ENCODE measurements at places on chromosomes 5 and 9.

DNA sequence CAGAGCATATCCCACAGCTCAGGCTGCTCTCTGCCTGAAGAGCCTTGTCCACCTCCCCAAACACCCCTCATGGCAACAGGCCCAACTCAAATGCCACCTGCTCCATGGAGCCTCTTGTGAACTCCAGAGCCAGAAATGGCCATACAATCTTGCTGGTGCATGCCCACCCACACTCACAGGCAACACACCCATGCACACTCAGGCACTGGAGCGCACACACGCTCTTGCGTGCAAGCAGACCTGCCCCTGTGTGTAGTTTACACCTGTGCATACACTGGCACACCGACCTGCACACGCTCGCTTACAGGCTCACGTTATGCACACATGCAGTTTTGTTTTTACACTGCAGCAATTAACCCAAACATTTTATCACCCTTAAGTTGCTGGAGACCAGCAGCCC lies 40.0 kb downstream of the HRH2 start:
- DNase-seq = no peak

DNA sequence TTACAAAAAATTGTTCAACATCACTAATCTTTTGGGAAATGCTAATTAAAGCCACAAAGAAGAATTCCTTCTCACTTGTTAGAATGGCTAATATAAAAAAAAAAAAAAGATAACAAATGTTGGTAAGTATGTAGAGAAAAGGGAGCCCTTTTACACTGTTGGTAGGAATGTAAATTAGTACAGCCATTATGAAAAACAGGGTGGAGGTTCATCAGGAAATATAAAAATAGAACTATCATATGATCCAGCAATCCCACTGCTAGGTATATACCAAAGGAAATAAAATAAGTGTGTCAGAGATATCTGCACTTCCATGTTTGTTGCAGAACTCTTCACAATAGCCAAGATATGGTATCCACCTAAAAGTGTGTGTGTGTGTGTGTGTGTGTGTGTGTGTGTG lies 83.5 kb upstream of the RGMB start:
- no peak for DNase-seq

GRCh38 chr5:79263290-79263689 lies 27.4 kb downstream of the JMY start:
- no peak for DNase-seq

- DNase-seq = no peak
Measured at GRCh38 chr9:121672213-121672612, 20.8 kb downstream of the DAB2IP start.

DNA sequence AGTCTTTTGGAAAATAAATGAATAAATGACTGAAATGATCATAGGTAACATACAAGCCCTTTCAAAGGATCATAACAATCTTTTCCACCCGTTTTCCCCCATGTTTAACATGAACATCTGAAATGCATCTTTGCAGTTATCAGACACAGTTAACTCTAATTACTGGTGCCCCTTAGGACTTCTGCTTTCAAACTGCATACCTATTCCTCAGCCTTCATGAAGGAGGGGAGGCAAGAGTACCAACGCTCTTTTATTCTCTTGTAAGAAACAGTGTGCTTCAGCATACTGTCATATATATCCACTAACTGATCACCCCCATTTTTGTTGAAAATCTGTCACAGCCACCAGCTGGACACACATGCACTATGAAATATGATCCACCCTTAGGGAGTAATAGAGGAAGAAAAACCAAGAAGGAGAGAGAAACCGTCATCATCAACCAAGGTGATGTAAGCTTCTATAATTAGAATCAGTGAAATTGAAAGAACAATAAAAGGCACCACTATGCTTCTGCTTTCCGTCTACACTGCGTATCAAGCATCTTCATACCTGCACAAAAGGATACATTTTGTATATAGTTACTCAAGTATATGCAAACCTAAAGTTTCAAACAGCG lies 98.7 kb downstream of the RAPGEF6 start:
- DNase-seq = peak; percentile 69

DNA sequence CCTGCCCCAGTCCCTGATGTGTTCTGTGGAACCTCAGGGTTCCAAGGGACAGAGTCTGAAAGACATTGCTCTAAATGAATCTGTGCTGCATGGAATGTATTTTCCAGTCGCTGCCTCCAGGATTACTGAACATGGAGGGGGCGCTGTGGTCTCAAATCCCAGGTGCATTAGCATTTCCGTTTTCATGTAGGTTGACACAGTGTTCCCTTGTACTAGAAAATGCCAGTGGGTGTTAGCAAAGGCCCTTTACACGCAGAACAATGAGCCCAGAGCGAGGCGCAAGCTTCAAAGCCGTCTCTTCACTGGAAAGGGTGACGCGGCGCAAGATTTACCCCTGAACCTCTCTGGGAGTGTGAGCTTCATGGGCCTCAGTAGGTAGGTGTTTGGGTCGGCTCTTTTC lies 308.3 kb downstream of the SLIT3 start:
- DNase-seq = no peak

DNA sequence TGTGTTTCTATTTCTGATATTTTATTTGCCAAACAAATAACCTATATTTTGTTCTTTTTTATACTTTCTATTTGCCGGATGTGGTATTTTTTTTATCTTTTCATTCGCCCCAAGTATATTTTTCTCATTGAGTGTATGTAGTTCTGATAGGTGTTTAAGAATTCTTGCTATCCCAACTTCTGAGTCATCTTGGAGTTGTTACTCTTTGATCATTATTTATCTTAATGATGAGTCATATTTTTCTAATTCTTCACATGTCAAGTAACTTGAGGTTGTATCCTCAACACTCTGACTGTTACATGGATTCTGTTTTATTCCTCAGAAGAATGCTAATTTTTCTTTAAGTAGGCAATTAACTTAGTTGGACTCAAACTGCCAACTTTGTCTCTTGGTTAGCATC lies 498.1 kb downstream of the TLE1 start:
- no peak for DNase-seq

DNA sequence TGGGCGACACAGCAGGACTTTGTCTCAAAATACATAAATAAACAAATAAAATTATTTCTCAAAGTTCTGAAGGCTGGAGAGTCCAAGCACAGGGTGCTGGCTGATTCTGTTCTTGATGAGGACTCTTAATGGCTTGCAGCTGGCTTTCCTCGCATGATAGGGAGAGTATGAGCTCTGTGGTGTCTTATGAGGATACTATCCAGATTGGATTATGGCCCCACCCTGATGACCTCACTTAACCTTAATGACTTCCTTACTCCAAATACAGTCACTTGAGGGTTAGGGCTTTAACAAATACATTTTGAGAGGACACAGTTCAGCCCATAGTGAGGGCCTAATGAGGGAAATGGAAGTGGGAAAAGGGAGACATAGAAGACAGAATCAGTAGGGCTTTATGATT lies 87.7 kb downstream of the FOCAD start:
- DNase-seq = no peak

- DNase-seq = no peak
Measured at GRCh38 chr5:132371603-132371994, 2.1 kb downstream of the SLC22A5 start.

GRCh38 chr5:148961261-148962199 lies 101.3 kb downstream of the SH3TC2 start:
- no peak for DNase-seq

GRCh38 chr9:128916204-128916603 lies 4.6 kb upstream of the PHYHD1 start:
- no peak for DNase-seq

DNA sequence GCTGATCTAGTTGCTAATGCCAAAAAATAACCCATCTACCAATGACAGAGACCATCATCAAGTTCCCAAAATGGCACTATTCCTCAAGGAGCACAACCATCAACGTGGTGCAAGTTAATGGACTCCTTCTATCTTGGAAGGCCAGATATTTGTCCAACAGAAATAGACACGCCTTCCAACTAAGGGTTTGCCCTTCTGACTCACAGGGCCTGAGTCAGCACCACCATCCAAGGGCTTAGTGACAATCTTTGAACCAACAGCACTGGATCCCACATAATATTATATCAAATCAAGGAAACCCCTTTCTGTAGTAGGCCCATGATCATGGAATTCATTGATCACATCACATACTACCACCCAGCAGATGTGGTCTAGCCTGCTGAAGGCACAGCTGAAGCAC lies 84.3 kb downstream of the MED27 start:
- DNase-seq = no peak

GRCh38 chr9:84778570-84778969 lies 109.0 kb downstream of the NTRK2 start:
- DNase-seq = no peak

GRCh38 chr9:129513856-129514496 lies 106.9 kb downstream of the C9orf50 start:
- no peak for DNase-seq

DNA sequence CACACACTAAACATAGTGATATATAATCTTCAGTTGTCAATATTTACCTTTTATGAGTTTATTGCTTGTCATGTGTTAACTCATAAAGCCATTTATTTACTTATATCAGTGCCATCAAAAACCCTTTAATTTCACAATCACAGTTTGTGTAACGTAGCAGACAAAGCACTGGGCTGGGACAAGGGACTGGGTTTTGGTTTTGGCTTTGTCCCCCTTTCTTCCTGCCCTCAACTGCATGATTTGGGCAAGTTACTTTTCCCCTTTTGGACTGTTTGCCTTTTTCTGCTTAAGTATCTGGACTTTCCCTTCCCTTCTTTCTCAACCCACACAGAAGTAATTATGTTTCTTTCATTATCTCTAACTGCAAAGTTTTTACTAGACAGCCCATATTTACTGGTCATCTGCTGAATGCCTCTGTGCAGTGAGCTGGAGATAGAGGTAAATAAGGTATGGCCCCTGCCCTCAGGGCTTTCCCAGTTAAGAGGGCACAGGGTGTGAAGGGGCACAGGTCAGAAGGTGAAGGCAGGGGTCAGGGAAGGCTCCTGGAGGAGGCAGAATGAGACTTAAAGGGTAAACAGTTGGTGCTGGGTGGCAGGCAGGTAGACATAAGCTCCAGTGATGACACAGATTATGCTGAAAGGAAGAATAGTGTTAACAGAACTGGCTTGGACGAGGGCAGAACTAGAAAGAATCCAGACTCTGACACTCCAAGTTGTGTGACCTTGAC lies 14.8 kb upstream of the NR3C1 start:
- no peak for DNase-seq

DNA sequence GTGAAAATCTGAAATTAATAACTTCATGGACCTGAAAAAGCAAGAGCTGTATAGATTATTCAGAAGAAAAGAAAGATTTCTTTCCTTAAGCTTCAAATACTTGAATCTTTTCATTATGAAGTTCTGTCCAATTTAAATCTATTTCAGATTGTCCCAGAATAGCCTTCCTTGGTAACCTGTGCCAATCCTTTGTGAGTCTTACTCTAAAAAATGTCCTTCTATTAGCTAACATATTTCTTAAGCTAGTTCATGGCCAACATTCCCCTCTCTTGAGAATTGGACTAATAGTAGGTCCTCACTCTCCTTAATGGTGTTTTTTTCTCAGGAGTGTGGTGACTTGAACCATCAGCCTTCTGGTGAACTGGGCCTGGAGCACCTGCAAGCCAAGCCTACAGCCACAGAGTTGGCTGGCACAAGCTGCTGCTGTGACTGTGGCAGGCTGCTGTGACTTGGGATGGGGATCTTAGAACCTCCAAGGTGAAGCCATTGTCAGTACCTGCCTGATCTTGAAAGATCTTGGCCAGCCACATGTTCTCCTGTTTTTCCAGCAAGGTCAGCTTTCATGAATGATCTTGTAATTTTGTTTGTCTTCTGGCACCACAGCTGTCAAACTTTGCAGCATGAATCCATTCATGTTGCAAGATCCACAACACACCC lies 262.6 kb upstream of the MAP3K1 start:
- DNase-seq = no peak

DNA sequence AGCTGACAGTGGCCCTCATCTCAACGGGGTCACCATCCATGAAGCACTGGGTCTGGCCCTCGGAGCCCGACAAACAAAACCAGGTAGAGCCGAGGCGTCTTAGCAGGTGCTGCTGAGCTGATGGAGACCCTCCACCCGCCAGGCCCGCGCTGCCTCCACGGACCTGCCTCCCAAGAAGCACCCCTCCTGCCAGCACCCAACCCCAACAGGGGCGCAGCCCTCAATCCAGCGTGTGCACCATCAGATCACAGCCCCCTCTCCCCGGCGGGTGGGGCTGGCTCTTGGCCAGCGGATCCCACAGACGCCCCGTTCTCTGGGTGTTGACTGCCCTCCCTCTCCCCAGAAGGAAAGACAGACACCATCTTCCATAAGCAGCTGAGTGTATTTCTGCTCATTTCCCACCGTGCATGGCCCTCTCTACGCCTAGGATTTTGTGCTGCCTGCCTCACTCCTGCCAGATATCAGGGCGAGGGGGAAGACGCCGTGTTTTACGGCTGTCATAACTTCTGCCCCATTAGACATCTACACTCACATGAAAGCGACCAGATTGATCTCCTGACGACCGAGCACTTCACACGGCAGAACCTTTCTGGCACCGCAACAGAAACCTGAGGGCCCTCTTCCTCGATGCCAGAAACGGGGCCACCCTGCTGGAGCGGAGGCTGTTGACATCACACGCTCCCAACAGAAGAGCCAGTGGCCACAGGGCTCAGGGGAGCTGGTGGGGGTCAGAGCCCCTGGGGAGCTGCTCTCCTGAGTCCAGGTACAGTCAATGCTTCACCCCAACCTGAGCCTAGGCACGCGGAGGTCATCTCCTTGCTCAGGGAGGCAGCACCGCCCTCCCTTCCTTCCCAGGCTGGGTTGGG lies 12.4 kb downstream of the NACC2 start:
- DNase-seq = no peak

DNA sequence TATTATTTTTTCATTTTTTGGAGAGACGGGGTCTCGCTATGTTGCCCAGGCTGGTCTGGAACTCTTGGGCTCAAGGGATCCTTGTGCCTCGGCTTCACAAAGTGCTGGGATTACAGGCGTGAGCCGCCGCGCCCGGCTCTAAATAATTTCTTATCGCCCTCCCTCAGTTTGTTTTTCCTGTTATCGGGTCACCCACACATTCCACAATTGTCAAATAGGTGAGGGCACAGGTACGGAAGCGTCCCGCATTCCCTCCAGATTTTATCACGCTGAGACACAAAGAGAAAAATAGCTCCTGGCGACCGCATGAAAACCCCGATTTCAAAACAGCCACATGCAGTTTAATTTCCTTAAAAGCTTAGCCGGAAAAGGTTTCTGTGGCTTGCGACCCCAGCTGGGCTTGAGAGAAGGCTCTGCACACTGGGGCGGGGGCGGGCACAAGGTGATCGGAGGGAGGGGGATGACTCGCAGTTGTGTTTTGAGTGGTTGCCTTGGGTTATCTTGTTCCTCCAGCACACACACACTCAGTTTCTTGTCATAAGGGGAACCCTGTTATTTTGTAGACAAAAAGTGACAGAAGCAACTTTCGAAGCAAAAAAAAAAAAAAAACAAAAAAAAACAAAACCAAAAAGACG lies 717 bp upstream of the IQGAP2 start:
- no peak for DNase-seq

- DNase-seq = no peak
Measured at GRCh38 chr5:178115136-178115813, 1.9 kb downstream of the N4BP3 start.

- DNase-seq = no peak
Measured at GRCh38 chr5:40204144-40204543, 475.6 kb upstream of the PTGER4 start.

GRCh38 chr9:127281891-127282290 lies 17.3 kb downstream of the GARNL3 start:
- DNase-seq = no peak
